Stimulated activated CD4-positive, alpha-beta T cell treated with anti-CD3 and anti-CD28 coated beads, Interleukin-2, amount 100 ng/mL, for 48 hours (primary cell): ENCODE measurements at places on chromosomes 3 and 15.

- no peak for DNase-seq
Observed at GRCh38 chr15:63818191-63818590, 15.6 kb downstream of the HERC1 start.

- DNase-seq, result no peak
Observed at GRCh38 chr15:67941648-67942310, 101.9 kb upstream of the RNU6-1 start.

DNA sequence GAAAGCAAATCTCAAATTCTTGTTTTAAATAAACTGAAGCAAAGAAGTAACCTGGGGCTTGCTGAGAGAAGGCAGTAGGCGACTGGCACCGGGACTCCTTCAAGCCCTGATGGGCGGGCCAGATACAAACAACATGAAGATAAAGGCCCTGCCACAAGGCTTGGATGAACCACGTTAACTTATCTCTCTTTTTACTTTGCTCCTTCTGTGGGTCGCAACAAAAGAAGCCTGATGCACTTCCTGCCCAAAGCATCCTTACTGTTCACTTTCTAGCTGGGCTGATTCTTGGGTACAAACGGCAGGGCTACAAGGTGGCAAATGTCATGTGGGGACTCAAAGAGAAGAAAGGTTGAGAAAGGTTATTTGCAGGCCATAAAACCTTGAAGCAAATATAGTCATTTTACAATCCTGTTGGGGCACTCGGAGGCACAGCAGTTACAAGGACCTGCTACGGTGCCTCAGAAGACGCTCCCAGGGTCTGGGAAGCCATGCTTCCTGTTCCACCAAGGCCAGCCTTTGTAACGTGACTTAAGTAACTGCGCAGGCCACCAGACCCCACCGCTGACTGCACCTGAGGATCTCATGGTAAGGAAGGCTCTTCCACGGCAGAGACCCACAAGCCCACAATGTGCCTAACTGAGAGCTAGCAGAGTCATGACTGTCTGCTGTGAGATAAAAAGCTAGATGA, 71.1 kb downstream of the CHSY1 start:
- no peak for DNase-seq

DNA sequence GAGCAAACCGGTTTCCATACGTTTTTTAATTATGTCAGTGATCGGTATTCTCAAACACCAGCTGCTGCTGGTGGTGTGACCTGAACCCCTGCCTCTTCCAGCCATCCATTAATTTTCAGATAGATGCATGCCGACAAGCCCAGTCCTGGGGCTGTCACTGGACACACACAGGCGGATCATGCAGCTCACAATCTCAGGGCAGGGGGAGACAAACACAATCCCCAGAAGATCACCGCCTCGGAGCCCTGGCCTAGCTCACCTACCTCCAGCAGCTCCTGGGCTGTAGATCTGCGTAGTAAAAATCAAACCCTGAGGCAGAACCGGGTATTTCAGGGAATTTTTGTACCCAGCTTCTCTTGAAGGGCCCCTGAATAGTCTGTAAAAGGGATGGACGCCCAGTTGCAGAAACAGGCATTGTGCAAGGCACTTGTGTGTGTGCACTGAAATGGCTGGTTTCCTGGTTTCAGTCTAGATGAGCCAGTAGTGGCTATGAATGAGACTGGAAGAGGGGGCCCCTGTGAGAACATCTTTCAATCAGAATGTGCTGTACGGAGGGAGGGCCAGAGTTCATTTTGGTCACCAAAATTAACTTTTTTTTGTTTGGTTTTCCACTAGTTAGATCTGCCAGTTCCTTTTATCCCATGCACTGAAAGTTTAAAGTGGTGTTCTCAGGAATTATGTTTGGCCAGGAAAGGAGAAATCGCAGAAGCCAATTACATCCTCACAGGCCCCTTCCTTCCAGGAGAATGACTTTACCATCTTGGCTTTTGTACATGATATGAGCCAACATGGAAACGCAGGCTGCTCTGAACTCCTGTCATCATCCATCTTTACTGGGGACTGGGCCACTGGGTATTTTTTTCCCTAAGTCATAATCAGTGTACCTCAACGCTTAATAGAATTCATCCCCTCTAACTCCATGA, 55.0 kb upstream of the RPL32 start:
- DNase-seq, result no peak

DNA sequence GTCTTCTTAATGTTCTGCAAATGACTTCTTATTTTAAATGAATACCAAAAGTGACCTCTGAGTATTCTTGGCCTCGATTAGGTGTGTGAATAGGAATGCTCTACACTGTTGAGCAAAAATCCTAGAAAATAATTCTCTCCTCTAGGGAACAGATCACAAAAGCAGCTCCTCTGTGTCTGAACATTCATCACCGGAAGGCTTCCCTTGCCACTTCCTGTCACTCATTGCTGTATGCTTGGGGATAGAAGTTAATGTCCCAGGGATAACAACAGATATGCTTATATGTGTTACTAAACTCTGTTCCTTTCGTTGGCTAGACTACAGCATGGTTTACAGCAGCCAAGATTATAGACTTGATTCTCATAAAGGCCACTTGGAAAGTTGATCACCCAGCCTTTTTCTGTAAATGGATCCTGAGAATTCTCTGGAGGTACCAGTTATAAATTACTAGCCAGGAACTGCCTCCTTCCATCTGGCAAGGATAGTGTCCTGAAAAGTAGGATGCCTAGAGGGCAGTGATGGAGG, 16.0 kb upstream of the PTX3 start:
- DNase-seq, result no peak

GRCh38 chr3:40768536-40768935, 243.8 kb downstream of the ZNF621 start:
- no peak for DNase-seq

DNA sequence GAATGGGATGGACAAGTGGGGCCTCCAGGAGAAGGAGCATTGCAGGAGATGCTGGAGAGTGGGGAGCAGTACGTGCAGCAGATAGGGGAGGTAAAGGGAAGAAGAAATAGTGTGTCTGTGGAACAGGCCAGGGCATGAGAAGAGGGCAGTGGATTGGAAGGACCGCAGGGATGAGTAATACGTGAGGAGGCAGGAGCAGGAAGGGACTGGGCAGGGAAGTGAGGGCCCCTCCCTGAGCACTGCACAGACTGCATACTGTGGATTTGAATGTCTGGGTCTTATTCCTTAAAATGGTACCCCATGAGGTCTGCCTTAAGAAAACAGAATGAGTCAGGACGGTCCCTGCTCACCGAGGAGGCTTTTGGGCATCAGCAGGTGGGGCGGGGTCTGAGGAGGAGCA, 210.0 kb upstream of the NDN start:
- DNase-seq, result no peak

- no peak for DNase-seq
Observed at GRCh38 chr15:88190232-88190631, 66.3 kb downstream of the NTRK3 start.

DNA sequence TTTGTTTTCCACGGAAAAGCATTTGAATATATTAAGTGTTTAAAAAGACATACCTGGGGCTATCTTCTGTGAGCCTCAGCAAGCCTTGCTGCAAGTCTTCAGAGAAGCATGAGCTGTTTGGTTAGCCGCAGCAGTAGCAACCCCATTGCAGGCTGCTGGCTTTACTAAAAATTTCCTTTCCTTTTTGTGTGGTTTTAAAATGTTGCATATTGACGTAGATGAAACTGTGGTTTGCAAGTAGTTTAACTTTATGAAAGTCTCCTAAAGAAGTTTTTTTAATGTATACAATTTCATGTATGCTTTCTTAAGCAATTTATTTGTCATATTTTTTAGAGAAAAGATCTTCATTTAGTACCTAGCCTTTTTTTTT, at the start of gene GPR171:
TSS of gene GPR171 (minus strand) at position 166 of the 370 bp plus-strand sequence. CDS start 3,830 bp downstream, outside the sequence.
- DNase-seq, result no peak

GRCh38 chr3:133280586-133280985, 119.3 kb upstream of the BFSP2 start:
- no peak for DNase-seq

GRCh38 chr15:81216422-81216821, 19.7 kb downstream of the IL16 start:
- no peak for DNase-seq

DNA sequence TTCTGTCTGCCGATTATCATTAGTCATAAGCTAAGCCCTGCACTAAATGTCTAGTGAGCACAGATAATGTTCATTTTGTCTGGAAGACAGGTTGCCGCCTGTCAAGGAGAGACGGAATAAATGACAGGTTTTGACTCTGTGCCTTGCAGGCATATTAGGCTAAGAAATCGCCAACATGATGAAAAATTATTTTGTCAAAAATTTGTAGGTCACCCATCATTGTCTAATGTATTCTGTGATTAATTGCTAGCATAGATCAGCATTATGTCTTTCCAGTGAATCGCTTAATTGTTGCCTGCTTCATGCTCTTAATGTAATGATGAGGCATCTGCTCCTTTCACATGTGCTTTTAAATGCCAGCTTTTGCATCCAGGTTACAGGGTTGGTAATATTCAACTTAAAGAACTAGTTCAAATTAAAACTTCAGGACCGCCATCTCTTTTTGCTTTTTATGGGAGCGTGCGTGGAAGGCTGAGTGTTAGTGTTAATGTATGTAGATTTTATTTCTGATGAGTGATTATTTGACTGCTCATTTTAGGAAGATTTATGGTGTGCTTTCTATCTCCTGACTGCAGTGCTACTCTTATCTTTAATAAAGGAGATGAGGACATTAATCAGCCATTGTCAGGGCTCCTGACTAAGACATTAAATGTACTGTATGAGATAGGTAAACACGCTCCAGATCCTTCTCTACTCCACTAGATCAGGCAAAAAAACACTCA, 120.8 kb upstream of the MEIS2 start:
- DNase-seq, result no peak

DNA sequence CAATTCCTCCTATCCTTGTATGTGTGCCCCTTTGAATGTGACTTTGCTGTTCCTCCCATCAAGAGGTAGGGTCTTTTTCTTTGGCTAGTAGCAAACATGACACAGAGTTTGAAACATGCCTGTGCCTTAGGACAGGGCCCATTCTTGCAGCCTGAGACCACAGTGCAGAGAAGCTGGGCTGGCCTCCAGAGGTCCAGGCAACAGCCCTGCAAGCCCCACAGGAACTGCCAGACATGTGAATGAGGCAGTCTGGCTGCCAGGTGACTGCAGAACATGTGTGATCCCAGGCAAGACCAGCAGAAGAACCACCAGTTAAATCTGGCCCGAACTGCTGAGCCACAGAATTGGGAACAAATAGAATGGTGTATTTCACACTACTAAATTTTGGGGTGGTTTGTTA, 1.2 kb upstream of the HGD start:
- no peak for DNase-seq

- peak; percentile 69 for DNase-seq
Observed at GRCh38 chr3:13657660-13658435, 108.9 kb downstream of the FBLN2 start.

DNA sequence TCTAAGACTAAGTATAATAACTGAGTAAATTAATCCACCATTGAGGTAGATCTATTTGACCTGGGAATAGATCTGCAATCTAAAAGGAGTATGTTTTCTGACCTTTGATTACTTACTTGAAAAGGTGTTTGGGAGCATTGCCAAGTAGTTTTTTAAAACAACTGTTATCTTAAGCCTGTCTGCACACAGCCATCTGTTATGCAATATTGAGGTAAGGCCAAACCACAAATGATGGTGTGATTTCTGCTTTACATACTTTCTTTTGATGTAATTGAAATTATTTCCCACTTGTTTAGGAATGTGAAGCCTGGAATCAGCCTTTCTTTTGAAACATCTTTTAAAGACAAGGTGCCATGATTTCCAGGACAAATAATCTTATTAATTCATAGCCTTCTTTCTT, 274.0 kb downstream of the BBX start:
- no peak for DNase-seq

GRCh38 chr3:9701006-9701405, 2.6 kb upstream of the CPNE9 start:
- DNase-seq, result no peak

GRCh38 chr15:101696829-101697228, 27.4 kb downstream of the TARS3 start:
- no peak for DNase-seq

DNA sequence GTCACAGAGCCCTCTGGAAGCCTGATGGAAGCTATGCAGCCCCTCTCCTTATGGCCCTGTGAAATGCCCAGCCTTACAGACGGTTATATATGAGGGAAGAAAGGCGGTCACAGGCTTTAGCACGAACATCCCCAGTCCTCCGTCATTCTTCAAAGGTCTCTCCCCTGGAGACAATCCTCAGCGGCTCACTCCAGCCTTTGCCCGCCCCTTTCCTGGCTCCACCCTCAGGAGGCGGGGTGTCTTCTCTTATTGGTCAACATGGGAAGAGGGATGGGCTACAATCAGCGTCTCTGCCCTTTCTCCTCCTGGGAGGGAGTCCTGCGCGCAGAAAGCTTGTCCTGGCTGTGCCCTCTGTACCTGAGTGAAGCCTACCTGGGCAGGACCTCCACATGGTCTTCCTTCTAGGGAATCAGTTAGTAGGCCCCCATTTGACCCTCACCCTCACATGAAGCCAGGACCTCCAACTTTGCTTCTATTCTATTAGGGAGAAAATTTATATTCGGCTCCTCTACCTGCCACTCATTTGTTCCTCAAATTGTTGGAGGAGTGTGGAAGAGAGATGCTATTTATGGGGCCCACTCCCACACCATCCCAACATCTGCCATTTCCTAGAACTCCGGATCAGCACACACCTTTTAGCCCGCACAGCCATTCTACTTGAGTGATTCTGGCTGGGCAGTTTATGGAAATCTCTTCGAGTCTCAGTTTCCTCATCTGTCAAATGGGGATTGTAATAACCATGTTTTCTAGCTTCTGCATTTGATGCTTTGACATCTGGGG, 112.9 kb upstream of the SLC6A11 start:
- DNase-seq, result no peak
